ENCODE measurements at places on chromosomes 1 and 21. TPM values are rescaled to one million over a fixed set of nuclear protein-coding genes. Genes with fewer than 3 reads are reported as not detected.

GRCh38 chr21:40587736-40588346 is 259.1 kb downstream of the DSCAM start:
- no peak for DNase-seq

DNA sequence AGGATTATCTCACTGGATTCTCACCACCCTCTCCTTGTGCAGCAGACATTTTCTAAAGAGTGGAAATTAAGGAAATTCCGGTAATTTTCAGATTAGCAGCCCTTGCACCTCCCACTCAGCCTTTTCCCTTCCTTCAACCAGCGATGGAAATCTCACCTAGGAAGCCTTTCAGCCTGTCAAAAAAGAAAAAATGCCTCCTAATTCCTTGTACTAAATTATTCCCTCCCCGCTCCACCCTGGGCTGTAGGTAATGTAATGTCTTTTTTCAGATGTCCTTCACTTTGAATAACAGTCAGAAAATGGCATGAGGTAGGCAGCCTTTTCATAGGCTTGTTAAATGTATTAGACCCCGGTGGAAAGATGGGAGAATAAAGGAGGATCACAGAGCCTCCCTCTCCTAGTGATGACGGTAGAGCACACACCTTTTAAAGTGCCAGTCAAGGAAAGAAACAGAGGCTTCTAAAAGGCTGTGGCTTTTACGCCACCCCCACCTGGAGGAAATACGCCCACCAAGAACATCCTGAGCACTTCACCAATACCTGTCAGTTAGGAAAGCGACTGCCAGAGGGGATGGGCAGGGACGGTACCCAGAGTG is 62.8 kb upstream of the NEK2 start:
- no peak for DNase-seq

DNA sequence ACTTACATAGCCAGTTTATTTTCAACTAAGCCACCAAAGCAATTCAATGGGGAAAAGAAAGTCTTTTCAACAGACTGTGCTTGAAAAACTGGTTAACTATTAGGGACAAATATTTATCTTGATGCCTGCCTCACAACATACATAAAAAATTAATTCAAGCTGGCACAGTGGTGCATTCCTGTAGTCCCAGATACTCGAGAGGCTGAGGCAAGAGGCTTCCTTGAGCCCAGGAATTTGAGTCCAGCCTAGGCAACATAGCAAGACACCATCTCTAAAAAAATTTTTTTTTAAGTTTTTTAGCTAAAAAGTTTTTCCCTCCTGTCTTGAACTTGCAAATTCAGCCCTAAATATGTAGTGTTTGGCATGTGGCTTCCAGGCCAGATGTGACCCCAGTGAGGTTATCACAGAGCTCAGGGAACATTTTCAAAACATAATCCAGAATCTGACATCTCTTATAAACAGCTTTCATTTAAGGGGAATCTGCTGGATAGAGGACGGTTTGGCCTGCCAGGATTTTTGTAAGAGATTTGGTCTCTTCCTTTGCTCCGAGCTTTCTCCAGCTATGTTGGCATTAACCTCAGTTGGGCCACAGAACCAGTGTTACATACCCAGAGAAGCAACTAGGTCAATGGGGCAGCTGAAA is 46.4 kb downstream of the COL6A1 start:
- DNase-seq = no peak

- DNase-seq = peak; percentile 26
These were observed 553.0 kb downstream of the SMYD3 start for GRCh38 chr1:245953876-245954660.

GRCh38 chr1:93979718-93980319 is 70.6 kb upstream of the GCLM start:
- no peak for DNase-seq

GRCh38 chr21:29104239-29104708 is 26.2 kb upstream of the MAP3K7CL start:
- DNase-seq = no peak

DNA sequence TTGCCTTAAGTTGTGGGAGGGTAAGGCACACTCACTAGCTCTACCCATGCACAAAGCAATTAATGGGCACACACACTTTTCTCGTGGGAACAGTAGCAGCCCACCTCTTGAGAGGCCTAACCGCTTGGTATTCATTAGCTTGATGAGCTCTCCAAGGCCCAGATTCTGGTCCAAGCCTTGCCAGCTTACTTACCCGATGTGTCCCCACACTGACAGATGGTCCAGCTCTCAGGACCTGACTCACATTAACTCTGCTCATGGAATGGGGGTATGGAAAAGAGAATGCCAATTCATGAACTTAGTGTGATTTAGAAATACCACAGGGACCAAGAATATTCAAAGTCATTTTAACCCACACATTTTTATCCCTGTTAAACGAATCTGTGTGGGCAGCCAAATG is 106.8 kb upstream of the CACHD1 start:
- DNase-seq = no peak

DNA sequence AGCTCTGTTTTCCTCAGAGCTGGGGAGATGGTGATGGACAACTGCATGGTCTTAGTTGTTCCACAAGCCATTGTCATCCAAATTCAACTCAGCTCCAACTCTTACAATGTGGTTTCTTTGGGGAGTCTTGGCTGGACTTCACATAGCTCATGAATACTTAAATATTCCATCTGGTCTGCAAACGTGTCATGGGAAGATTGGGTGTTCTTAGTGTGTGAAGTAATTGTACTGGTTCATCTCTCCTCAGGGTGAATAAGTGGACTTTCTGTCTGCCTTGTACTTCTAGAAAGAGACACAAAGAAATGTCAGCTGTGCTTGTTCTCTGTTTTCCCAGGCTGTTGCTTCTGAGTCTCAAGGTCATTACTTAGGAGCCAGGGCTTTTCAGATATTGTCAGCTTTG is 106.6 kb downstream of the VPS13D start:
- no peak for DNase-seq

DNA sequence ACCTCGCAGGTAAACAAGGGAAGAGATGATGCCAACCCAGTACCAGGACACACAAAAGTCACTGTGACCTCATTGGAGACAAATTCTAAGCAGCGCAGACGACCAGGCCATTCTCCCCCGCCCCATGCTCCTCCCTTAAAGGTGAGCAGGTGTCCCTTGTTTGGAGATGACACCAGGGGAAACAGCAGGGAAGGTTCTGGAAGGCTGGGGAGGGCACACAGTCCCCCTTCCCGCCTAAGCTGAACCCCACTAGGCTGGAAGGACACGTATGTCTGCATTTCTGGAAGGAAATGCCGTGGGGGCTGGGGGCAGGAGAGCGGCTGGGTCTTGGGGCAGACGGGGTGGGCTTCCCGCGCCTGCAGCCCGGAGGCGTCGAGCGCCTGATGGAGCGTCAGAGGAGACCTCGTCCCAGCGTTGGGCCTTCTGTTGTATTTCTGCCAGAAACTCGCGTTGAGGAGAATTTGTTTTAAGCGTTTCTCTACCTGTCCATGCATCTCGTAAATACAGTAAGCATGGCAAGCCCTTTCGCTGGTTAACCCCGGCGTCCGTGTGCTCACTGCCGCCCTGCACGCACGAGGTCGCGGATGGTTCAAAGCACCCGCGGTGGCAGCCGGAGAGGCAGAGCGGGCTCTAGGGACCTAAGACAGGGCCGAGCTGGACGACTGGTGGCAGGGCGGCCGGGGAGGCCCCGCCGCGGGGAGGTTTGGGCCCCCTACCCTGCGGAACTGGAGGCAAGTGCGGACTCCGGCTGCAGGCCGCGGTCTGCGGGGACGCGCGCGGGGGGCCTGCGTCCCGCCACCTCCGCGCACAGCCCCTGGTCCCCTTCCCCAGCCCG is 1.2 kb upstream of the LHX4 start:
- no peak for DNase-seq

DNA sequence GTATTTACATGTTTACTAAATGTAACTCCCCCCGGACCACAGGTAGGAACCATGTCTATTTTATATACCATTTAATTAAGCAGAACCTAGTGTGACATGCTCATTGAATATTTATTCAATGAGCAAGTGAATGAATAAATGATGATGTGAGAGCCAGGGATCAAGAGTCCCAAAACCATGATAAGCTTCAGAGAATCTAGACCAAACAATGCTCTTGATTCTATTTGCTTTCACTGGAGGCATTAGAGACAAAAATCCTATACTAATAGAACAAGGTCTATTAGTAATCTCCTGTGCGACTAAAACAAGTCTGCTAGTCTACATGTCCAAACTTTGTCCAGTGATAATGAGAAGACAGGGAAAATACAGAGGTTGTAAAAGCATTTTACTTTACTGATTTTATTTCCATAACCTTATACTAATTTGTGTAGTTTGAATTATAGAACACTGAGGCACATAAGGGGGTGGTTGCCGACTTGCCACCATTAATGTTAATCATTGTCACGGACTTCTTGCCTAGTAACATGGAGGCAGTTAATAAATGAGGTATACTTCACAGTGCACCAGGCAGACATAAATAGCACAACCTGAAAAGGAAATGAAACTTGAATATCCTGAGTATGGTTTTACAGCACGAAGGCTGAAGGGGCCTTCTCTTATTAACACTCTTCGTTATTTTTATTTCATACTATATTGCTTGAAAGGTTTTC is 69.8 kb downstream of the TBX15 start:
- DNase-seq = no peak

DNA sequence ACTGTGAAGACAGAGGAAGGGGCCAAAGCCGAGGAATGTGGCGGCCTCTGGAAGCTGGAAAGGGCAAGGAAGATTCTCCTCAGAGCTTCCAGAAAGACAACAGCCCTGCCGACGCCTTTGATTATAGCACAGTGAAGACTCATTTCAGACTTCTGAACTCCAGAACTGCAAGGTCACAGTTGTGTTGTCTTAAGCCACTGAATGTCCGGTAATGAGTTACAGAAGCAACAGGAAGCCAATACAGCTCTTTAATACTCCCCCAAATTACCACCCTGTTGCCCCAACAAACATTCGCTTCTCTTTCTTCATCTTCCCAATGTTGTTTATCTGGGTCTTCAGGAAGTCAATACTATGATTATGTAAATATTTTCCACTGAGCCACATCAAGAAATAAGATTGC is 44.0 kb downstream of the ETS2 start:
- no peak for DNase-seq

- no peak for DNase-seq
These were observed 304.1 kb downstream of the PBX1 start for GRCh38 chr1:164863056-164863455.

- no peak for DNase-seq
These were observed 192.5 kb upstream of the ZRANB2 start for GRCh38 chr1:71273334-71273733.

DNA sequence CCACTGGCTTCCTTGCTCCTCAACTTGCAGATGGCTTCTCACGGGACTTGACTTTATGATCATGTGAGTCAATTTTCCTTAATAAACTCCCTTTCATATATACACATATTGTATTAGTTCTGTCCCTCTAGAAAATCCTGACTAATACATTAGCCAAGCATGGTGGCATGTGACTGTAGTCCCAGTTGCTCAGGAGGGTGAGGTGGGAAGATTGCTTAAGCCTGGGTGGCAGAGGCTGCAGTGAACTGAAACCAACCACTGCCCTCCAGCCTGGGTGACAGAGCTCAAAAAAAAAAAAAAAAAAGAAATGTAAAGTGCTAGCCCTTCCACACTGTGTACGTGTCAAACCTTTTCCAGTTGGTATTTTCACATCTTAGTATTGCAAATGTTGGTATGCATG is 857.0 kb downstream of the LTN1 start:
- no peak for DNase-seq

- no peak for DNase-seq
These were observed 367.7 kb upstream of the CAMK1G start for GRCh38 chr1:209215826-209216225.

- no peak for DNase-seq
These were observed 508.0 kb downstream of the OMA1 start for GRCh38 chr1:58038574-58038973.

DNA sequence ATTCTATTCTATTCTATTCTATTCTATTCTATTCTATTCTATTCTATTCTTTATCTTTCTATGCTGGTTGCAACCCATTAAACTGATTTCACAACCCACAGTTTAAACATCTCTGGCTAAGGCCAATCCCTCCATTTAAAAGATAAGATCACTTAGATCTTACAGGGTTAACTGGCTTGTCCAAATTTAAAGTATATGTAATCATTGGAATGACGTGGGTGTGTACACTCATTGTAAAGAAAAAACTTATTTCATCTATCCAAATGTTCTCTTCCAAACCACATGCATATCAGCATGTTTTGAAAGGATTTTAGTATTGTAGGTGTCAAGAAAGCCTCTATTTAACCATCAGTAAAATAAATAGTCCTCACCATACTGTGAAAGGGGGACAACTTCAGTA is 299.6 kb upstream of the RUNX1 start:
- DNase-seq = no peak

DNA sequence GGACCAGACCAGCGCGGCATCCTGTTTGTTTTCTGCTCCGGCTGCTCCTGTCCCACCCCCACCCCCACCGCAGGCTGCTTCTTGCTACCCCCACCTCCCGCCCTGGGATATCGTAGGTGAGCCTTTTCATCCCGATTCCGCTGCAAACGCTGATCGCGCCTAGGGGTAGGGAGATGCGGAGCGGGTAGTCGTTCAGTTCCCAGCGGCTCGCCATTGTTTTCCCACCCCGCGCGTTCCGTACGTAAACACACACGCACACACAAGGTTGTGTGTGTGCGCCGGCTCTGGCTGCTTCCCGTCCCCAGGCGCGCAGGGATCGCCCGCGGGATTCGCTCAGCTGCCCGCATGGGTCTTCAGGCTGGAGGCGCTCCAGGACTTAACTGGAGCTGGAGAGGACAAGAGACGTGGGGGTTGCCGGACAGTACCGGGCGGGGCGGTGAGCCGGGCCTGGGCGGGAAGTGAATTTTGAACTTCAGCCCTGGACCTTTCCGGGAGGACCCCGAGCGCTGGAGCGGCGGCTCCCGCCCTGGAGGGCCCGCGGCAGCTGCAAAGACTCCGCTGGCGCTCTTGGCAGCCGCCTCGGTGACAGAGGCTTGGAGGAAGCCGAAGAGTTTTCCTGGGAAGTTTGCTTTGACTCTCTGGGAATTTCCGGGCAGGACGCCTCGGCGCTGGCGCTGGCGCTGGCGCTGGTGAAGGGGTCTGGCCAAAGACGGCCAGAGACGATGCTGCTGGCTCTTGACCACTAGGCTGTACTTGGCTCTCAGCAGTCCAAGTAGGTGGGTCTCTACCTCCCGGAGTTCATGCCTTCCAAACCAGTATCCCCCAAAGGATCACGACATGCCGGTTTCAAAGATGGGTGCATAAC is 1.6 kb downstream of the SOX13 start:
- peak; percentile 40 for DNase-seq

GRCh38 chr1:184068354-184068753 is 16.8 kb downstream of the TSEN15 start:
- no peak for DNase-seq

The CYP4A11 gene
- not detected for total RNA-seq

The ALDH4A1 gene
- total RNA-seq = 10.1 TPM

The PRR9 gene
- total RNA-seq = not detected

The LORICRIN gene
- not detected for total RNA-seq

The S100A4 gene
- 3,194 TPM for total RNA-seq

The SPAG17 gene
- 0.05 TPM for total RNA-seq

The S1PR1 gene
- 0.91 TPM for total RNA-seq

The TENT5C gene
- total RNA-seq = 0.12 TPM

The ST6GALNAC3 gene
- total RNA-seq = 1.8 TPM

The VWA1 gene
- total RNA-seq = 2.0 TPM

The PITHD1 gene
- 47.9 TPM for total RNA-seq
